ENCODE measurements at places on chromosomes 12 and 14.

GRCh38 chr12:12456637-12457036 lies 99.8 kb downstream of the BORCS5 start:
- no peak for DNase-seq

GRCh38 chr12:87491598-87491997 lies 537.6 kb downstream of the C12orf50 start:
- DNase-seq: no peak

GRCh38 chr14:79820866-79821535 lies 390.3 kb downstream of the DIO2 start:
- no peak for DNase-seq

GRCh38 chr14:92507174-92507768 lies 6.3 kb upstream of the RIN3 start:
- peak; percentile 27 for DNase-seq

DNA sequence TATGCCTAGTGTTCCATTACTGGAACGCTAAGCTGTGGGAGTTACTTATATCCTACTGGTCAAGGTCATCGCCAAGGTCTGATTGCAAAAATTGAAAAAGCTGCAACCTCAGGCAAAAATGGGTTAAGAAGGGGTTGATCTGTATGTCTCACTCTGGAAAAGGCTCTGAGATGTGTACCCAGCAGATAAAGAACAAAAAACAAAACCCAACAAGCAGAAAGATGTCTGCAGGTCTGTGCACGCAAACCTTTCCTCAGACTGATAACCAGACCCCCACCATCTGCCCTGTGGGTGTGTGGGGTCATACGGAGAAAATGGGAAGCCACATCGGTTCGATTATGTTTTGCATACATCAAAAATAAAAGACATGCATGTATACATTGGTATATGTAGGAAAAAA lies 56.4 kb downstream of the TESC start:
- no peak for DNase-seq

- no peak for DNase-seq
These were observed 2.8 kb downstream of the NFATC4 start for GRCh38 chr14:24370748-24371147.

DNA sequence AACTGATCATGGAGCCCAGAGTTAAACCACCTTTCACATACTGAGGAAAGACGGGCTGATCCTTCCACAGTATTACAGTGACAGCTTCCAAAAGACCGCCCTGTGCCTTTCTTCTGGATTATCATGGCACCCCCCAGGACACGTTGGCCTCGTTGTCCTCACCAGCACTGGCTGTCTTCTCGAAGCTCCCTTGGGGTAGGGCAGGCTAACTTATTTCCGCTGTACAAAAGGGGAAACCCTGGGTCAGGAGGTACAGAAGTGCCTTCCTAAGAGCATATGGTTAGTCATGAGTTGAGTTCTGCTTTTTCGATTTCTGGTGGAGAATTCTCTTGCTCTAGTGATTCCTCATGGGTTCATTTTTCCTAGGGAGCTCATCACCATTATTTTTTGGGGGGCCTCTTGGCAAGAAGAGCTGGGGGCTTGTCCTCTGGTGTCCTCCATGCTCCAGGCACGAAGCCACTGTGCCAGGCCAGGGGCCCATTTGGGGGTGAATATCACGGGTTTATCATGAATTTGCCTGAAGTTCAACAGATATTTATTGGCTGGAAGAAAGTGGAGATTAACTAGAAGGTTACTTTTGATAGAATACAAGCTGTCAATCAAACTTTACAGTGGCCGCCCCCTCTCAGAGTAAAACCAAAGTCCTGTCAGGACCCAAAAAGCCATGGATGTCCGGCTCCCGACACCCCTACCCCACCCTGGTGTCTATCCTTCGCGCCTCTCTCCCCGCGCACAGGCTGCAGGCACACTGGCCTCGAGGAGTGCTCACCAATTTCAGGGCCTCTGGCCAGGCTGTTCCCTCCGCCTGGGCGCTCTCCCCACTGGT lies 8.8 kb upstream of the TRAF3 start:
- DNase-seq: peak; percentile 79

- peak; percentile 5 for DNase-seq
These were observed 4.8 kb upstream of the AEBP2 start for GRCh38 chr12:19434538-19434937.

DNA sequence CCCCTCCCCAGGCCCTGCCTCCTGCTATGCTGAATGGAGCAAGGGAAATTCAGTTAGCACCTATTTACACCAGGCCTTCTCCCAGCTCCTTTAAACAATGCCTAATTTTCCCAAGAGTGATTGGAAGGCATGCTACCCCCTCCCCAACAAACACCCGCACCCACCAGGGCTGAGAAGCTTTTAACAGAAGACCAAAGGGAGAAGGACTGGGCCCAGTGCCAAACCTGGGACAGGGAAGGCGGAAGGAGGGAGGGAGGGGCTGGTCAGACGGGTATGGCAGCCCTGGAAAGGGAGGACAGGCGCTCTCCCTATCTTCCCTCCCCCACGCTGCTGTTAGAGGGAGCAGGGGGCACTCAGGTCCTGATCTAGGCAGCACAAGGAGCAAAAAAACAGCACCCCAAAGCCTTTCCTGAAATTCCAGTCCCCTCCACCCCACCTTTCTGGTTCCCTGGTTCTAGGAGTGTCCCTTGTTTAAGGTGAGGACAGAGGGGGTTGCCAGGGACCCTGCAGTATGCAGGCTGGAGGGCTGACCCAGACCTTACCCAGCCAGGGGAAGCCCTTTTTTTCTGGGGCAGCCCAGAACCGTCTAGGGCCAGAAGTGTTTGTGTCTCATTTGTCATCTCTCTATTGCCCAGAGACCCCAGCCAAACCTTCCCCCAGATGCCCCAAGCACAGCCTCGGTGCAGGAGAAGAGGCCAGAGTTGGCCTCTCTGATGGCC lies 2.4 kb upstream of the KRT8 start:
- no peak for DNase-seq

- DNase-seq: peak; percentile 38
These were observed 103.9 kb downstream of the ALG10 start for GRCh38 chr12:34126239-34126641.

GRCh38 chr12:124804011-124804621 lies 59.5 kb downstream of the SCARB1 start:
- no peak for DNase-seq

DNA sequence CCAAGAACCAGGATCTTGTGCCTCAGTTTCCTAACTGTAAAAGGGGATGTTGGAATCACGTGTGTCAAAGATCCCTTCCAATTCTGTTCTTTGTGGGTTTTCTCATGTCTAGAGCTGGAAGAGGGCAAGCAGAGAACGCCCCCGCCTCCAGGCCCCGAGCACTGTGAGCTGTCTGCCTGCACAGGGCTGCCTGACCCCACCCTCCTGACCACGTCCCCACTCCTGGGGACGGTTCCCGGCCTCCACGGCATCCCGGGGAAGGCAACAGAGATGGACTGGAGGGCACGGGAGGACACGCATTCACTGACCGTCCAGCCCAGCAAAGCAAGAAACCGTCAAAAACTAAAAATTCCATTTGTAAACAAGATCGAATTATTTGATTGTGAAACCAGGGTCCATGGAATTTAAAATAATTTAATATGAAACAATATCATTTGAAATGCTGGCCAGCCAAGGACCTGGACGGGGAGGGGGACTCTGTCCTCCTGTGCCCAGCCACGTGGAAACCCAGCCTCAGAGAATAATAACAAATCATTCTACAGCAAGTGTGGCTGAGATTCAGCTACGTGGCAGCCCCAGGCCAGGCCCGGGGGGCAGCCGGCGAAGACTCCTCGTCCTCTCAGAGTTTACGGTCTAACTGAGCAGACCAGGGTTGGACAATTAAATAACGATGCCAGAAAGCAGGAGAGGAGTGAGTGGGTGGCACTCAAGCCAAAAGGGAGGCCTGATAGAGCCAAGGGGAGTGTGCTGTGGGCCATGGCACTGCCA lies 87.3 kb upstream of the DIO3 start:
- no peak for DNase-seq

- DNase-seq: no peak
These were observed 708.6 kb upstream of the TMEM132C start for GRCh38 chr12:127558361-127558760.

DNA sequence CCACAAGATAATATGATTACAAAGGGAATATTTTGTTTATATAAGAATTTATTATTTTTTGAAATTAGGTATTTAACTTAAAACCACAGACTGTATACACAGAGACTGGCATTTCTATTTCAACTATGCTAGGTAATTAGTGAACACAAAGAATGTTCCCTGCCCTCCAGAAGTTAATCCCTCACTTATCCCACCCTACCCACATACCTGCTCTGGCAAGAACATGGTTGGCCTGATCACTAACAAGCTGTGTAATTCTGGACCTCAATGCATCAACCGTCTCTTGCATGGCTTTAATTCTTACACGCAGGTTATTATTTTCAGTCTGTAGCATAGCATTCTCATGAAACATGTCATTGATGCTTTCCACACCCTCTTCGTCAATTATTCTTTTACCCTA lies 85.9 kb downstream of the KIF21A start:
- DNase-seq: no peak

- no peak for DNase-seq
These were observed 115.6 kb downstream of the LRIG3 start for GRCh38 chr12:58804749-58805148.

DNA sequence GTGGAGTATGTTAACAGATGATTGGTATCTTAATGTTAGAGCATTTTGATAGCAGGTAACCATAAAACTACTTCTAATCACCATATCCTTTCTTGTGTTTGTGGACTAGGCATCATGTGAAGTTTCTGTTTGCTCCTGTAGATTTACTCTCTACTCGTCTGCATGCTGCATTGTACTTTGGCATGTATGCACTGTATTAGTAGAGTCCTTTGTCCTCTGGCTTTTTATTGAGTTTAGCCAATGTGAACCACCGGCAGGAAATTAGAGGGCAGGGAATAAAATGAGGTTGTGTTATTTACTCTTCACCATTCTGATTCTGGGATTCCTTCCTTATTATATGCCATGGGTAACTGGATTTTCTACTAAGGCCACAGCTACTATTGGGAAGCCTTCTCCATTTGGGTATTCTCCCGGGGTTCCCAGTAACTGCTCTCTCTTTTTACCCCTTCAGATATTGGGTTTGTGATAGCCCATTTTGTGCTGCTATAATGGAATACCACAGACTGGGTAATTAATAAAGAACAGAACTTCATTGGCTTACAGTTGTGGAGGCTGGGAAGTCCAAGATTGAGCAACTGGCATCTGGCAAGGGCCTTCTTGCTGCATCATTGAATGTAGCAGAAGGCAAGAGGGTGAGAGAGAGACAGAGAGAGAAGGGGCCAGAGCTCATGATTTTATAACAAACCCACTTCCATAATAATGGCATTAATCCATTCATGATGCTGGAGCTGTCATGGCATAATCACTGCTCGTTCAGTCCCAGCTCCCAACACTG lies 22.4 kb downstream of the FAM177A1 start:
- DNase-seq: no peak

- DNase-seq: peak; percentile 90
These were observed 18.7 kb upstream of the FBRSL1 start for GRCh38 chr12:132471011-132471857.

DNA sequence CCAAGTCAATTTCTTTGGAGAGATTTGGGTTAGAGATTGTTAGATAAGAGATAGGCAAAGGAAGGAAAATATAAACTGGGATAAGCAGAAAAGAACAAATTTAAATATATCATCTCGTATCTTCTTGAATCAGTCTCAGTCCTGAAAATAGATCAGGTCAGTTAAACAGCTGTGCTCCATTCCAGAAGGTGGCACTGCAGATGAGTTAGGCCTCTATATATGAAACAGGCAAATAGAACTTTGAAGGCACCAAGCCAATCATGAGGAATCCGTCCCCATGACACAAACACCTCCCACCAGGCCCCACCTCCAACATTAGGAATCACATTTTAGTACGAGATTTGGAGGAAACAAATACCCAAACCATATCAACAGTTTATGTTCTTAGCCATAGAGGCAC lies 605.5 kb upstream of the USP15 start:
- DNase-seq: no peak

DNA sequence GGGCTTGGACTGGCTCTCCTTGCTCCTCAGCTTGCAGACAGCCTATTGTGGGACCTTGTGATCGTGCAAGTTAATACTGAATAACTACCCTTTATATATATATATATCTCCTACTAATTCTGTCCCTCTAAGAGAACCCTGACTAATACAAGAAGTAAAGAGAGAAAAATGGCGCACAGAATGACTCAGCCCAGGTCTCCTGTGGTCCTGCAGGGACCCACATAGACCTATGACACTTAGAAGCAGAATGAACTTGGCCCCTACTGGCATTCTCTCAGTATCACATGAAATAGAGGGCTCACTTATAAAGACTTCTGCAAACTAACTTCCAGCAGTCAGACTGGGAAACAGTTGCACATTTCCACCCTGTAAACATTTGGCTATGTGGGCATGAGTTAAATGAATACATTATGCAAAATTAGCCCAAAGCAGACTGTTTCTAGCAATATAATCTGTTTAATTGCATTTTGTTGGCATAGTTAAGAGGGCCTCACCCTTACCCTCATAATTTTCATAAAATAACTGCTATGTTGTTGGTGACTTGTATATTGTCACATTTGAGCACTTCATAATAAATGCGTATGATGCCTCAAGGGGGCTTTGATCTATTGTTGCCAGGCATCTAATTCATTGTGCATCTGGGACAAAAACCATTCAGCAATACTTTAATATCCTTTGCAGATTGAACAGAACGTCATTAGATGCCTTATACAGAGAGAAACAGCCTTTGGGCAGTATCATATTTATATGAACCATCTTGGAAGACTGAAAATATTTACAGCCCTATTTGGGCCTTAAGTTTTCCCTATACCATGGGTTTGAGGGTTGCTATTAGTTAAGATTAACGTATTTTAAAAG lies 349.7 kb upstream of the DIO2 start:
- DNase-seq: no peak

DNA sequence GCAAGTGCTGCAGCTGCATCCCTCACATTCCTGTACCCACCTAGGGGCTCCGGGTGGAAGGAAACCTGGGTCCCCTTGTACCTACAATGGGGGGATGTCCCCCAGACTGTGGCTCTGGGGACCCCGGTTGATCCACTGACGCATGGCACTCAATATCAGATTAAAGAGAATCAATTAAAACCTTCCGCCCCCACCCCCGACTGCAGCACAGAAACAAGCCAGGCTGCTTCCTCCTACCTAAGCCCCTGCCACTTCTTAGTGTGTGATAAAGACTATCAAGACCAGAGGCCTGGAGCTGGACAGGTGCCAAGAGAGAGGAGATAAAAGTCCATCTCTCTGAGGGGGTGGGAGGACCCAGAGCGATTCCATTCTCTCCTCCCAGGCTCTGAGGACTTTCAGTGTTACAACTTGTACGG lies 28.2 kb upstream of the RPLP0 start:
- no peak for DNase-seq

DNA sequence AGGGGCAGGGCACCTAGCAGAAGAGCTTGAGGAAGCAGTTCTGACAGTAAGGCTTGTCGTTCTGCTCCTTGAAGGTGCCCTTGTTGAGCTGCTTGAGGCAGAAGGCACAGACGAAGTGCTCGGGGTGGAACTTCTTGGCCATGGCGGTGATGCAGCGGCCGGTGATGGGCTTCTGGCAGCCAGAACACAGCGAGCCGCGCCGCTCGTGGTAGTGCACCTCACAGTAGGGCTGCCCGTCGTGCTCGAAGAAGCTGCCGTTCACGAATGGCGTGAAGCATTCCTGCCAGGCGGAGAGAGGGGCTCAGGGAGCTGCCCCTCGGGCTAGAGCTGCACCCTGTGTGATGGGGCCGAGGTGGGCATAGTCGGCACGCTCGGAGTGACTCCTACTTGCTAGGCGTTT lies 11.4 kb upstream of the RPLP0 start:
- no peak for DNase-seq

GRCh38 chr14:68408680-68409079 lies 384.2 kb downstream of the ZFP36L1 start:
- no peak for DNase-seq

GRCh38 chr12:49990273-49990672 lies 17.5 kb downstream of the AQP6 start:
- no peak for DNase-seq

GRCh38 chr12:82883394-82884355 lies 197.0 kb downstream of the TMTC2 start:
- DNase-seq: no peak
